ENCODE measurements at places on chromosomes 2 and 18. TPM values are rescaled to one million over a fixed set of nuclear protein-coding genes. Genes with fewer than 3 reads are reported as not detected.
A peak's percentile ranks its signal among the peaks of the same experiment; 100 is the strongest.

GRCh38 chr2:231563378-231563961 is 29.2 kb upstream of the TEX44 start:
- DNase-seq = peak; percentile 24

DNA sequence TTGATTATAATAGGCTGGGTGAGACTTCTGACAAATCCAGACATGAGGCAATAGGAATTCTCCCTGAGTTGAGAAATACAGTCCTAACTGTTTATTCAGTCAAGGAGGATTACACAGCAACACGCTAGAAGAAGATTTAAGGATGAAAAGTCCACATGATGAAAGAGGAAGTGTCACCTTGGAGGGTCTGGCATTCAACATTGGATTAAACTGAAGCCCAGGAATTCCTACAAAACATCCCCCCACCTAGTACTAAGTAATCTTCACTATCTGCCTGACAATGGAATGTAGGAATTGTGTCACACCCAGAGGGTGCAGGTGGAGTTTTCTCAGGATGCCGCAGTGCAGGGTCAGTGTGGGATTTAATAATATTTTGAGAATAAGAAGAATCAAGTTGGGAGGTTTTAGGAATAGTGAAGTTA is 142.4 kb downstream of the SOCS6 start:
- no peak for DNase-seq

GRCh38 chr2:98835831-98836385 is 100.1 kb downstream of the CRACDL start:
- DNase-seq = no peak

- DNase-seq = no peak
Measured at GRCh38 chr2:177917169-177917568, 155.4 kb downstream of the PDE11A start.

DNA sequence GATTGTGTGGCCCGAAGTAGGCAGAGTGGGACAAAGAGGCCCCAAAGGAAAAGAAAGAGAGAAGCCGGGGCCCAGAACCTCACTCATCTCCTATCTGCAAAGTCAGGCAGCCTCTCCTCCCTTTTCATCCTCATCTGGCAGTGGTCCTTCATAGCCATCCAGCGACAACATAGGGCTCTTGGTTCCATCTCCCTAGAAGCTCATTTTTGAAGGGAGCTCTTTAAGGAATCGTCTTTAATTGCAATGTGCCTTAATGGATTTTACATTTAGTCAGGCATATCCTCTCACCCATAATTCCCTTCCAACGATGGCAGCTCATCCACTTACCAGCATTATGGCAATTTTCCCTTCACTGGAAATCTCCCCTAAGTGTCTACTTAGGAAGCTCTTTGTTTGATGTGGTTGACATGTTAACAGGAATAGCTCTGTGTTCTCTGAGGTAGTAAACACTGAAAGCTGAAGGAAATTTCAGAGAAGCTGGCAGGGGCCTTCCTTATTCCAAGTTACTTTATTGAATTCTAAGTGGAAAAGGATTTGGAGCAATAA is 780.6 kb downstream of the TSN start:
- DNase-seq = no peak

- DNase-seq = no peak
Measured at GRCh38 chr18:66575263-66575662, 28.6 kb downstream of the CDH19 start.

- no peak for DNase-seq
Measured at GRCh38 chr2:85822766-85823165, 66.0 kb downstream of the ST3GAL5 start.

RMC1 gene
- 30.1 TPM for total RNA-seq

SMC6 gene
- 36.2 TPM for total RNA-seq

AKAIN1 gene
- not detected for total RNA-seq

CCDC150 gene
- 4.6 TPM for total RNA-seq

KLHL29 gene
- 4.2 TPM for total RNA-seq

PJVK gene
- total RNA-seq = 0.46 TPM

GREB1 gene
- 0.07 TPM for total RNA-seq

All from pulmonary artery endothelial cell (primary cell).